Hematopoietic multipotent progenitor cell (in vitro differentiated cells): ENCODE measurements at places on chromosomes 2 and 18.

DNA sequence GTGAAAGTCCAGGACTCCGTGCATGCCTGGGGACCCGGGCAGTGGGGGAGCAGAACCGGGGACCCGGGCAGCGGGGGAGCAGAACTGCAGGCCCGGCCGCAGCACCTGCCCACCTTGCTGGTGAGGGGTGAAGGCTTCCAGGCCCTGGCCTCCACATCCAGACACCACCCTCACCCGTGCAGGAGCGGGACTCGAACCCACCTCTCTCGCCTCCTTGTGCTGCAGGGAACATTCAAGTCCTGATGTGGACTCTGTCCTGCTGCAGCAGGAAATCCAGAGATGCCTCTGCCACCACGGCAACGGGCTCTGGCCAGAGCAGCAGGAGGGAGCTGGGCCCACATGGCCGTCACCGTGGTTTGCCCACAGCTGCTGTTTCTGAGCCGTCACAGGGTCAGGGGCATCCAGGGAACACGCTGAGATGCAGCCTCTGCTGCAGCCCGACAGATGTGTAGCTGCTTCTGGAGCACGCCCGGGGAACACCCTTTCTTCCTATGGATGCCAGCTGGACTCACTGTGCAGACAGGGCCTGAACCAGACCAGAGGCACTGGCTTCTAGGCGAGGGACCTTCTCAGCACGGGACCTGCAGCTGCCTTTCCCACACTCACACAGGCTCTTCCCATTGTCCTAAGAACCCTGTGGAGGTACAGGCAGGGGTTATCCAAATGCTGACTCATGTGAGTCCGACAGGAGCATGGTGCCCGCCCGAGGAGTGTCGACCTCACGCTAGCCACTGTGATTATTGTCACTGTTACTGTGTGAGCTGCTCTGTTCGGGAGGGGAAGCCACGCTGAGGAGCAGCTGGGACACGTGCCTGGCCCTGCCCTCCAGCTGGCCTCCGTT lies 89.2 kb upstream of the CTDP1 start:
- no peak for DNase-seq

- DNase-seq = peak; percentile 87
Measured at GRCh38 chr2:148021059-148021861, at the start of gene MBD5. MBD5 (plus strand) TSS chr2:148021091.

- DNase-seq = peak; percentile 18
Measured at GRCh38 chr2:15115776-15116175, 445.4 kb downstream of the NBAS start.

GRCh38 chr18:5939801-5940667 lies 44.7 kb upstream of the TMEM200C start:
- DNase-seq = no peak

DNA sequence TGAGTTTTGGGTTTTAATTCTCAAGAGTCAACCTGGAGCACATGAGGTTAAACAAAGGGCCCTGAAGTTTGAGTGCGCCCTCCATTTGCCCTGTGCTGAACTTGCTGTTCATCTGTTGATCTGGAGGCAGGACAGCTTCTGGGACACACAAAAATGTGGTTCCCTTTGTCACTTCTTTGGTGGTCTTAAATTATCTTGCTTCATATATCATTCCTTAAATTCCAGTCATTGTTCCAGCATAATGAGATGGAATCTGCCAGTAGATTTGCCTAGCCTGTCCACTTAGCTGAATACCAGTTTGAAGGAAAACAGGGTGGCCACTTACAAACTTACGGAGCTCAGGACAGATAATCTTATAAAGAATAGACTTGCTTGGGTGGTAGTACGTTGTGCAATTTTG lies 916 bp downstream of the CETN1 start:
- DNase-seq = no peak

DNA sequence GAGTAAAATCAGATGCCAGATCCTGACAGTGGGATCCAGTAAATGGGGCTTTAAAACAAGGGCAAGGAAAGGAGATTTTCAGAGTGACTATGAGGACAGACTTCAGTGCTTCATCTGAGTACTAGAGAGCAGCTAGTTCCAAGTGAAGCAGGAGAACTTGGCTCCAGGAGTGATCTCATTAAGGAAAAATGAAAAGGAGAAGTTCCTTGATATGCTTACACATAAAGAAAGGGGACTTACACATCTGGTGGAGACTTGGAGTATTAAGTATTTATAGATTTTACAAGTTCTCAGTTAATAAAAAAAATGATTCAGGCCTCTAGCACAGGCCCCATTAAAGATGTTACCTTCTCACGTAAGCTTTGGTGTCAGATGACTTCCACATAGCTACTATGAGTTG lies 105.8 kb downstream of the ICOS start:
- no peak for DNase-seq

DNA sequence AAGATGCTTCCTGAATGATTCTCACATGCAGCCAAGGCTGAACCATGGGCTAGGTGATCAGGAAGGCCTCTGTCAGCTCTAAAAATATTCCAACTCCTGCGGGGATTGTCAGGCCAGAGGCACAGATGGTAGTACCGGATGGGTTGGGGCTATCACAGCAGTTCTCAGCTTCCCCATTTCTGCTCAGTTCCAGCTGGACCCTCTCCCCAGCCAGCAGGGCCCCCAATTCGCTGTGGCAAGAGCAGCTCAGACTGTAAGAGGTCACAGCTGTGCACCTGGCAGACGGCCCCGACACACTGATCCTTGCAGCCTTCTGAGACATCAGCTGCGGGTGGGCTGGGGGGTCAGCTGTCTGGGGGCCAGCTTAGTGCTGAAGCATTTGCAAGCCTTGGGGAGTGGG lies 43.6 kb upstream of the TCF7L1 start:
- peak; percentile 4 for DNase-seq
